CD4-positive, alpha-beta T cell (primary cell): ENCODE measurements at places on chromosomes 3 and 15. TPM values are rescaled to one million over a fixed set of nuclear protein-coding genes. Genes with fewer than 3 reads are reported as not detected.

The MRPL3 gene
- total RNA-seq = 37.6 TPM

The SAMD7 gene
- not detected for total RNA-seq

The CCDC80 gene
- not detected for total RNA-seq

The ACTRT3 gene
- not detected for total RNA-seq

The THPO gene
- not detected for total RNA-seq
